ENCODE measurements at places on chromosomes 6 and 20.

- DNase-seq = no peak
Measured at GRCh38 chr6:46473881-46474280, 17.4 kb downstream of the RCAN2 start.

- no peak for DNase-seq
Measured at GRCh38 chr6:119858901-119859300, 509.3 kb upstream of the MAN1A1 start.

GRCh38 chr6:36599791-36600209, 5.6 kb downstream of the SRSF3 start:
- DNase-seq = peak; percentile 33

DNA sequence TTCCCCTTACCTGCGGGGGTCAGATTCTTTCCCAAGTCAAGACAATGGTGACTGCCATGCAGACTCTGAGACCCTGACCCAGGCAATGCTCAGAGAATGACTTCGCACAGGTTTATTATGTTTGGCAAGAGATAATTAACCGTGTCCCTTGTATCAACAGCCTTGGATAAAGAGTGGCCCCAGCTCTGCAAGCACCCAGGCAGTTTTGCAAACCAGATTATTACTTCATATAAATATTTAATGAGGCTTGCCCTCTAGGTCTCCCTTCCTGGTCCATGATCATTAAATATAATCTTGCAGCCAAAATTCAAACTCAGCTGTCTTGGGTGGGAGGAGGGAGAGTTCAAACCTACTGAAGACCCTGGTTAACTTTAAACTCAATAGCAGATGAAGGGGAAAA, 156.5 kb downstream of the ANKRD60 start:
- DNase-seq = no peak

DNA sequence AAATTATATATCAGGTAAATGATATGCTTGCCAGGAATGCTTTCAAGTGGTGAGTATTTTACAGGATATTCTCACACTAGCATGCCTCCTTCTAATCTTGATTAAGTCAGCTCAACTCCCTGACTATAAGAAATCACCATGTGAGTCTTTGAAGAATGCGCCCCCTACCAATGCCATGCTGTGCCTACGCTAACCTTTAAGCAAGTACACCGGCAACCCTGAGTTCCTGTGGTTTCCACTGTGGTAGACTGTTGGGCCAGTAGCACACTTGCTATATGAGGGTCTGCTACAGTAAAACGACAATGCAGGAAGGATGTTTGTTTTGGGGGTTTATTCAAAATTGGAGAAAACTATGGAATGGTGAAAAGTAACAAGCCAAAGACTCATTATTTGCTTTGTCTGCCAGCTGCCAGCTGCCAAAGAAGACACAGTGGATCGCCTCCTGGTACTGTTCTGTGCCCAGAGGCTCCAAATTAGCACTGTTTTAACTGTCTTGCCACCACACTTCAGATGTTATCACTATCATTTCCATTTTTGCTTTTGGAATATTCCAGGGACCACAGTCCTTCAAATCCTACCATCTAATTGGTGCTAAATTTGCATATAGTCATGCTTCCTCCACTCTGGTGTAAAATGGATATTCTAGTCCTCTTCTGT, 333.5 kb downstream of the RNGTT start:
- no peak for DNase-seq

DNA sequence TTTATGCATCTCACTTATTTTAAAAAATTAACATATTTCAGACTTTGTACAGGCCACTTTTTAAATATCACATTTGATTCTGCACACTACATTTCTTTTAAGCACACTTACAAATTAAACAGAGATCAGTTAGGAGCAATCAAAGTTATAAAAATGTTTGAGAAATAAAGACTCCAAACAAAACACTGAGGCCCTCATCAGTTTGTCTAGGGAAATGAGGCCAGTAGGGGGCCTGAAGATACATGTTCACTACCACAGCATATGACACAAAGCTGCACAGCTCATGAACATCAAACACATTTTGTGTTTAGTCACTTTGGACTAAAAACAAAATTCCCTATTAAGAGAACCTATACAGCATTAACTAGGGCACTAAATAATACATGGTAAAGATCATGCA, 180.5 kb downstream of the PDE7B start:
- DNase-seq = no peak

DNA sequence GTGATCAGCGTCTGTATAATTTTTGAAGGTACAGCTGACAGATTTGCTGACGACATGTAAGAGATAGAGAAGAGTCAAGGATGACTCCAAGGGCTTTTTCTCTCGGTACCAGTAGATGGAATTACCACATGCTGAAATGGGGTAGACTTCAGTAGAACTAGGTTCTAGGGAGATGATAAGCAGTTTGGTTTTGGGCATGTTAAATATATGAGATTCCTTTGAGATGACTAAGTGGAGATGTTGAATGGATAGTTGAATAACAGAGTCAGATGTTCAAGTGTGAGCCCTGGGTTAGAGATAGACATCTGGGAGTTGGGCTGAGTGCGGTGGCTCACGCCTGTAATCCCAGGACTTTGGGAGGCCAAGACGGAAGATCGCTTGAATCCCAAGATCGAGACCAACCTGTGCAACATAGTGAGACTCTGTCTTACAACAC, 50.0 kb downstream of the PHF20 start:
- no peak for DNase-seq

DNA sequence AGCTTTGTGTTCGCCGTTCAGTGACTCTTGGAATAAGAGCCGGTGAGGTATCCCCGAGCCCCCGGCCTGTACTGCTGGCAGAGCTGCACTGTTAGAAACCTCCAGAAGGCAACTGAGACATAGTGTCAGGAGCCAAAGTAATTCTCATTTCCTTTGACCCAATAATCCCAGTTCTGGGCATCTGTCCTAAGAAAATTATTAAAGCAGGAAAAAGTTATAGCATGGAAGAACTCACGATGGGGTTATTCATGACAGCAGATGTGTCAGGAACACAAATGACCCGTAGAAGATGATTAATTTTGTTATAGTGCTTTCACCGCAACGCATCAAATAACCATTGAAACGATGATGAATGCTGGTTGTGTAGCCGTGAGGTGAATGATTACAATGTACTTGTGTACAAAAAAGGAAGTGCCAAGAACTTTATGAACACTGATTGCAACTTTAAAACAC, 20.3 kb downstream of the CYP21A2 start:
- no peak for DNase-seq

- no peak for DNase-seq
Measured at GRCh38 chr20:20529597-20529996, 161.7 kb downstream of the INSM1 start.

DNA sequence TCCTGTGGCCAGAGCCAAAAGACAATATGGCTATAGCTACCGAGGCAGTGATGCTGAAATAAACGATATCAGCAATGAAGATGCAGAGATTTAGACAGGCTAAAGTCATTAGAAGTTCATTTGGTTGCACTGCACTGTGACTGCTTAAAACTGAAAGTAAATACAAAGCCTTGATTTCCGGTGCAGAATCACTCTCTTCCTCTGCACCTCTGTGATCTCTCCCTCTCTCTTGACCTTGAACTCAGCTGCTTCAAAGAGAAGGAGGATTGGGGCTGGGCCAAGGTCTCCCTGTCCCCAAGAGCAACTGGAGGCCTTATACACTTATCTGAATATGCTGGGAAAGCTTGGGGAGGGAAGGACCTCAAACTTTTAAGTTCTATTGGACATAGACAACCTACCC, 34.6 kb upstream of the SPACA1 start:
- DNase-seq = no peak

- no peak for DNase-seq
Measured at GRCh38 chr6:46246081-46246480, 75.3 kb upstream of the ENPP5 start.

DNA sequence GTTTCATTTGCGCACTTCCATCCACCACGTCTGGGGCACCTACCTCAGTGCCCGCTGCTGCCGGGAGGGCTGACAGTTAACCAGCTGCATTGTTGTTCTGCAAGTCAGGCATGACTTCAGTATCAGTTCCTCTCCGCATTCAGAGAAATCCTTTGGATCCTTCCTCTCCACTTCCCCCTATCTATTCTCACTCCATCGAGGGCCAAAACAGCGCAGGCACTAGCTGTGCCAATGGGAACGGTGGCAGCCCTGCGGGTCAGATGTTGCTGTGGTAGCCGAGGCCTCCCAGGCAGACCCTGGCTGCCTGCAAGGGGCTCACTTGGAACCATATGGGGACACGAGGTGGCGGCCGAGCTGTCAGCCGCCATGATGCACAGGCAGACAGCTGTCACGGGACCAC, 64.2 kb upstream of the INSM1 start:
- no peak for DNase-seq

DNA sequence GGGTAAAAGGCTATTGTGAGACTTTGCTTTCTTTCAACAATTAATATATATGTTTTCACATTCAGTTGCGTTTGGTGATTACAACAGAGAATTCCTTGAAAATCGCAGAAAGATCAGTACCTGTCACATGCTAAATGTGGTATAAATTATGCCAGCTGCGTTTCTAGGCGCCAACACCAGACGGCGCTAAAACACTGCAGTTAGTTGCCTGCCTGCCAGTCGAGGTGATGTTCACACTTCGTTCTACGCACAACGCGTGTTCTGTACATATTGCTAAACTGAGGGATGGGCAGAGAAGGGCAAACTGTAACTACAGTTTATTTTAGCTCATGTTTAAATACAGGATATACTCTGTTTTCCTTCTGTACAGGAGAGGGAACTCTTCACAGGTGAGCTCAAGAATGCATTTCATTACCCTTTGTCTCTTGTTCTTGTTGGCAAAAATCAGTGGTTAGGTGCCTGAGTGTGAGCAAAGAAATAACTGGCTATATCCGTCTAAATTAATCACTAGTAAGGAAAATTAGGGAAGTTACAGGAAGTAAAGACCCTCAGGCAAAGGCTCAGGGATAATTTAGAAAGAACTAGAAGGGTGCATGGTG, 100.1 kb upstream of the RGS17 start:
- no peak for DNase-seq

DNA sequence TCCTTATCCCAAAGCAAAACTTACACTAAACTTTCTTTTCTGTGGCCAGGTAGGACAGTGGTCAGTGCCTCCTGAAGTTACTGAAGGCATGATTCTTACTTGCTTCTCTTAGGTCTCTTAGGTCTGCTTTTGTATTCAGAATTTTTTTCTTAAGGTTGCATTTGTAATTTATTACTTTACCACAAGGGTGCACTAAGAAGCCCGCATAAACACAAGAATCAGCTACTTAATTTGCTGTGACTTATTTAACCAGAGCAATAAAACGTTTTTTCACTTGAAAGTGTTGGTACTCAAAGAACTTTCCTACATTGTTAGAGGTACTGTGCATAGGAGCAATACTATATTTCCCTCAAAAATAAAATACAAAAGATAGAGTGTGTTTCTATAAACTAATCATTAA, 75.4 kb upstream of the LAMA2 start:
- DNase-seq = no peak

GRCh38 chr6:11804135-11804534, 25.5 kb upstream of the ADTRP start:
- no peak for DNase-seq

GRCh38 chr6:125124049-125124669, 29.4 kb upstream of the TPD52L1 start:
- DNase-seq = no peak

DNA sequence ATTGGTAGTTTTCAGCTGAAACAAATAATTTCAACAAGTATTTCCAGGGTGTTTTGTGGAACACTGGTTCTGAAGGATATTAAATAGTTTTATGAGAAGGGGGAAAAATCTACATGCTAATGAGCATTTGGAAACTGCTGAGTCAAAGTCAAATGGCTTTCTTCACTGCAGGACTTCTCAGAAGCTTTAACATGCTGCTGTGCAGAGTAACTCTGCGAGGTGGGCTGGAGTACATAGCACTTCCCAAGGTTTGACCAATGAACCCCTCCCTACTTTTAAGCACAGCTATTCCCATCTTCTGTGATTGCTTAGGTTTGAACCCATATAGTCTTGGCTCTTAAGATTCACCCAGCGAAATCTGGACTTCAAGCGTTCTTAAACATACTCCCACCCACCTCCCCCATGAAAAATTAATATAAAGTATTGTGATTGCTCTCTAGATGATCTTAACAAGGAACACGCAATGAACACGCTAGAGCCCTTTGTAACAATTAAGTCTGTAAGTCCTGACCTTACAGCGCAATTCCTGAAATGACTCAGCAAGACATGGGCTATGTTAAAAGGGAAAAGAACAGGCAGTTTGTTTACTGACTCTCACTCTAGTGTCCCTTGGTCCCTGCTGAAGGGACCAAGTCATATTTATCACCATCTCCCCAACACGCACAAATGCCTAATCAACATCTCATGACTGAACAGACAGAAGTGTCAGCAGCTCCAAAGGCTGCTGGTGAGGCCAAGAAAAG, 105.2 kb downstream of the NFATC2 start:
- no peak for DNase-seq

DNA sequence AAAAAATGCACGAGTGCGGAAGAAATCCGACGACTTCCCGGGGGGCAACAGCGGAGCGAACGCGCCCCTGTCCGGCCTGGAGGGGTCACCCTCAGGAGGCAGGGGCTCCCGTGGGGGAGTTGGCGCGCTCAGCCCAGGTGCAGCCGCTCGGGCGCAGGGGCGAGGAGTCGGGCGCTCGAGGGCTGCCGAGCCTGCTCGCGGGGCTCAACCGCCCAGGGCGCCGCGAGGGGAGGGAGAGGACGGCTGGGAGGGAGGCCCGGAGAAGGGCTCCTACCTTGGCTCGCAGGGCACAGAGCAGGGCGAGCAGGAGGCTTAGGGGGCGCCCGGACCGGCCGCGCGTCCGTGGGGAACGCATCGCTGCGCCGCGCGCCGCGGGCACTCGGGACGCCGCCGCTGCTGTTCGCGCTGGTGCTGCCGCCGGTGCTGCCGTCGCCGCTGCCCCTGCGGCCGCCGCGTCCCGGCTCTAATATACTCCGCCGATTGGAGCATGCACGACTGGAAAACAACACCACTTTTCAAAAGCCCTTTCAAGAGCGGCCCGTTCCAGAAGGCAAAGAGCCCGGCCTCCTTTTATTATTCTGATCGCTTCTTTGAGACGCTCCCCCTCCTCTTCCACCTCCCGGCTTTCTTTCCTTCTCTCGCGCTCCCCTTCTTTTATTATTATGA, 490 bp downstream of the JAG1 start:
- no peak for DNase-seq

DNA sequence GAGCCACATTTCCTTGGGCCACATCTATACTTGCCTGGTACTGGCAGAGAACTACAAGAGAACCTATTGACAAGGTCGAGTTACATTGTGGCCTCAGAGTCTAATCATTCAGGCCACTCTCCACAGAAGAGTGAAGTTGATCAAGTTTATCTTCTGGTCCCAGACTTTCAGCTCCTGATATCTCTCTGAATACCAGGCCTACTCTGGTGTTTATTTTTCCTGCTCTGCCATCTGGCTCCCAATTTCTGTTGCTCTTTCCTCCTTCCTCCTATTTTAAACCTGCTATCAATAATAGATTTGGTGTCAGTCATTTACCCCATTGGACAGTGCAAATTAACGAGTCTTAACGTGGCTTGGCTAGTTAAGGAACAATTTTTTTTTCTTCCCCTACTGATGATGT, 46.6 kb downstream of the SCGN start:
- no peak for DNase-seq
